ENCODE measurements at places on chromosomes 3 and 15. TPM values are rescaled to one million over a fixed set of nuclear protein-coding genes. Genes with fewer than 3 reads are reported as not detected.

The MUC20 gene
- total RNA-seq, result 5.7 TPM

- no peaks in the 10 kb centered on the region for H3K36me3 ChIP-seq
- H3K4me1 ChIP-seq, result no peaks in the 10 kb centered on the region
- H3K27ac ChIP-seq, result no peak overlapping the region
- H3K4me3 ChIP-seq, result no peak overlapping the region
- peak; percentile 3 for DNase-seq
These were observed 20.5 kb downstream of the PRR23E start for GRCh38 chr3:127213381-127213918.

- no peak for DNase-seq
- no peak overlapping the region for H3K27ac ChIP-seq
- no peak overlapping the region for H3K4me3 ChIP-seq
- H3K36me3 ChIP-seq, result no peaks in the 10 kb centered on the region
- H3K27me3 ChIP-seq, result no peaks in the 10 kb centered on the region
These were observed 255.4 kb downstream of the TJP1 start for GRCh38 chr15:29566914-29567313.

- DNase-seq, result no peak
- no peak overlapping the region for H3K4me3 ChIP-seq
- no peaks in the 10 kb centered on the region for H3K36me3 ChIP-seq
- no peak overlapping the region for H3K27ac ChIP-seq
These were observed 16.2 kb upstream of the MAGEF1 start for GRCh38 chr3:184728010-184728527.

DNA sequence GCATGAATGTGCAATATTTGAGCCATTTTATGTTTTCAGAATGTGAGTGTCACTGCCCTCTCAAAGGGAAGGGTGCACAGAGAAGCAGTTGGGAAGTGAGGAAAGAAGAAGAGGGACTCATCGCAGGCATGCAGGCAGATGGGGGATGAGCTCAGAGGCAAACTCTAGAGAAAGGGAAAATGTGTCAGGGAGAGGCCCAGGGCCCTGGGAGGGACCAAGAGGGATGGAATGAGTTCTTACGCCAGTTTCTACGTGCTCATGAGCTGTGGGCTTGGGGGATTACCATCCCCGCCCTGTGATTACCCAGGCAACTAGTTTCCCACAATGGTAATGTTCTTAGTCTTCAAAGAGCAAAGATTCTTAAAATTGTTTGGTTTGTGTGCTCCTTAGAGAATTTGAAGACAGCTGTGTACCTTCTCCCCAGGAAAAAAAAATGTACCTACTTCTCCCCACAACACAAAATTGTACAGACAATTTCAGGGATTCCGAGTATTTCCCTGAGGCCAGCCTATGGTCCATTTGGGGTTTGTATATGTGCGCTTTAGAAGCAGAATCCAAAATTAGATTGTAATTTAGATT, 17.8 kb downstream of the GCSAM start:
- H3K27ac ChIP-seq, result no peak overlapping the region
- H3K4me3 ChIP-seq, result no peak overlapping the region
- no peaks in the 10 kb centered on the region for H3K4me1 ChIP-seq
- H3K27me3 ChIP-seq, result no peaks in the 10 kb centered on the region
- DNase-seq, result no peak

DNA sequence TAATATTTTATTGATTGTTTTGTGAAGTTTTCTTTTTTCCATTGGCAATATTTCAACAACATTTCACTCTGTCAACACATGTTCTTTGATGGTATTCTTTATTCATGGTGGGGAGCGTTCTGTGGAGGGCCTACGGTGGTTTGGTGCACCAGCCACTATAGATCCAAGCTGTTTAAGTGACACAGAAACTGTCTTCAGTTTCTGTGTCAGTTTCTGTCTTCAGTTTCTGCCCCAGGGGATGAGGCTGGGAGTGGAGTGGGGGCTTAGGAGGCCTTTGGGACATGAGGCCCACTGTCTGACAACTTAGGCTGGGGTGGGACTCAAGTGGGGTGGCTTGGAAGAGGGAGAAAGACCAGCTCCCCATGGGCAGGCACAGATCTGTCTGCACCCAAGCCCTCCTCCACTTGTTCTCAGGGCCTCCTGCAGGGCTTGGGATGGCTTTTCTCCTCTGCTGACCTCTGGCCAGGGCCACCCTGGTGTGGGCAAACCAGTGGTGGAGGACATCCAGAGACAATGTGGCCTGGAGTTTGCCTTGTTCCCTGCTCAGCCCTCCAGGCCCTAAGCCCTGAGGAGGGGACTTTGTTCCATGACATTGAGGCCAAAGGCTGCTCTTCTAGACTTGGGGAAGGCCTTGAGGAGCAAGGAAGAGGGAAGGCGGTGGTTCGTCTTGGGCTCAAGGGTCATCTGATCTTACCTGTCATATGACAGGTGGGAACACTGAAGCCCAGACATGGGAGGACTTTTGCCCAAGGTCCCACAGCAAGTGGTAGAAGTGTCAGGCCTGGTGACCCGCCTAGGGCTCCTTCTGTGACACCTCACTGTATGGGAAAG, 60.3 kb upstream of the SMAD6 start:
- H3K4me3 ChIP-seq, result no peak overlapping the region
- no peaks in the 10 kb centered on the region for H3K36me3 ChIP-seq
- peaks cover 11% of the 10 kb centered on the region for H3K4me1 ChIP-seq
- DNase-seq, result no peak
- no peak overlapping the region for H3K27ac ChIP-seq

Measured in ovary (tissue), 10 donors.